ENCODE measurements at places on chromosomes 5 and 9.

DNA sequence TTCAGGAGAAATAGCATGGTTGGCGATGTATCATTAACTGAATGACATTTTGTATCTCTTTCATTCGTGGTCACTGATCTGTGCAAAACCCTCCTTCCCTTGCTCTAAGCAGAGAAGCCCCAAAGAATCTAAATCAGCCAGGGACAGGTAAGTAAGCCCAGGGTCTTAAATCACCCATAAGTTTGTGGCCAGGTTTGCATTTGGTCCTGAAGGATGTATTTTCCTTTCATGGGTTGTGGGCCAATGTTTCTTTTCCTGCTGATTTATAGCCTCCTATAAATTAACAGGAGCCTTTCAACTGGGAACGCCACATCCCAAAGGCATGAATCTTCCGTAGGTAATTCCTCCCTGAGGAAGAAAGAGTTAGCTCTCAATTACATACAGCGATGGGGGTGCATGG is 217.5 kb upstream of the TNC start:
- DNase-seq = no peak

DNA sequence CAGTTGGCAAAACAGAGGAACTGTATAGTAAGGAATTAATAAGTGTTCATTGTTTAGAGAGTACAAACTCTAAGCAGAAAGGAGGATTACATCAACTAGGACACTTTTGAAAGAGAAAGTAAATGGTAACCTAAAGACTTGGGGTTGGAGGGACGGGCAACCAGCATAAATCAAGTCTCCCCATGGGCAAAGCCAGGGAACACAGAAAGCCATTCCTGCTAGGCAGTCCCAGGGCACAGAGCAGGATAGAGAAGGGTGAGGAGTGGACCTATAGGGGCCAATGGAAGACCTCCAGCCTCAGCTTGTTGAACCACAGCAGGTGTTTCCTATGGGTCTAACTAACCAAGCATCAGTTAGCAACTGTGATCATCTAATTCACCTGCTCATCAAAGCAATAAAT is 9.2 kb upstream of the ERAP1 start:
- DNase-seq = no peak

GRCh38 chr9:3893519-3893918 is 367.7 kb upstream of the RFX3 start:
- DNase-seq = no peak

DNA sequence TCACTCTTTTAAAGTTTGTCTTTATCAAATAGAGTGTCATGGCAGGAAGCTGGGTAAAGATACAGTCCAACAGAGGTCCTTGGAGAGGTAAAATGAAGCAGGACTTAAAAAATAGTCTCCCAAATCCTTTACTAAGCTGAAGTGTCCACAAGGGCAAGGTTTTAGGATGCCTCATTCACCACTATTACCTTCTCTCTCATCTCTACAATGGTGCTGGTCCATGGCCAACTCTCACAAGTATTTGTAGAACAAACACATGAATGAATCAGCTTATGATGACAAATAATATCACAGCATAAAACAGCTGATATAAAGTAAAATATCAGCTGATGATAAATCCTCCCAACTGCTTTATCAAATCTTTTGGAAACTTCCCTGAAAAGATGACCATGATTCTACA is 162.3 kb upstream of the ZNF462 start:
- no peak for DNase-seq

DNA sequence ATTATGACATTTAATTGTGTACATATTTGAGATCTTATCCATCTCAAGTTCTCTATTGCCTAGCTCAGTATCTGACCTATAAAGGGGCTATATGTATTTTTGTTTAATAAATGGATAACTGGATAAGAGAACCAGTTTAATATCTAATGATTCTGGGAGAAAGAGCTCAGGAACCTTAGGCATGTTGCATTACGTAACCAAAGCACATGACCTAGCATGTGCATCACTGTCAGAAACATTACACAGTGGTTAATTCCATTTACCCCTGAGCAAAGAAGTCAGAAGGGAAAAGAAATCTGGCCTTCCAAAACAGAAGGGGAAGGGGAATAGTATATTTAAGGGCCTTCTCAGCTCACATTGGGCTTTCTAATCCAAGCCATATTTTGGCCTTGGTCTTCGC is 12.3 kb downstream of the PAPPA start:
- DNase-seq = no peak

GRCh38 chr9:123102375-123103113 is 69.1 kb downstream of the GPR21 start:
- DNase-seq = no peak

DNA sequence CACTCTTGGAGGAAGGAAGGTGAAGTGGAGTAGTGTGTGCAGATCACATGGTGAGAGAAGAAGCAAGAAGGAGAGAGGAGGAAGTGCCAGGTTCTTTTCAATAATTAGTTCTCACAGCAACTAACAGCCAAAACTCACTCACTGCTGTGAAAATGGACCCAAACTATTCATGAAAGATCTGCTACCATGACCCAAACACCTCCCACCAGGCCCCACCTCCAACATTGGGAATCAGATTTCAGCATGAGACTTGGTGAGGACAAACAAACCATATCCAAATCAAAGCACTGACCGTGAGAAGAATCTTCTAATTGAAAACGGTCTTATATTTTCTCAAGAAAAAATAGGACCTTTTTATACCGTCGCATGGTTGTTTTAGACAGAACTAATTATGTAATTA is 468.7 kb upstream of the TYRP1 start:
- DNase-seq = no peak

DNA sequence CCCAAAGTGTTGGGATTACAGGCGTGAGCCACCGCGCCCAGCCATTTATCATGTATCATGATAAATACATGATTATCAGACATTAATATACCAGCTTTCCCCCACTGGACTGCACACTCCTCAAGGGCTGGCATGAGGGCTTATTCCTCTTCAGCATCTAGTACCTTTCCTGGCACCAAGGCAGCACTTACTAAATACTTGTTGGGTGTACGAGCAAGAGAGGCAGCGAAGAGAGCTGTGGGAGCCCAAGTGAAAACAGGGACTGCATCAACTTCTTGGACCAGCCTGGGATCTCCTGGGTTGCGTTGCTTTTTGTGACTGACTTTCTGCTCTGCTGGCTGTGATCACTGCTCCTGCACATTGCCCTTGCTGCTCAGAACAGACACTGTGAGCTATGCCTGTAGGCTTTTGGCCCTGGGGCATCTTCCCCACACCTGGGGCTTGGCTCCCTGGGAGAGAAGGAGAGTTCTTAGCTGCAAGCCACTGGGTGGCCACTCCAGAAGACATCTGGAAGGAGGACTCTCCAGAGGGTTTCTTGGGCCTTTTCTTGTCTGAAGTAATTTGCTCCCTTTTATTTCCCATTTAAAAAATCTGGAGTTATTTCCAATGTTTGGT is 224.3 kb downstream of the NR3C1 start:
- DNase-seq = no peak

DNA sequence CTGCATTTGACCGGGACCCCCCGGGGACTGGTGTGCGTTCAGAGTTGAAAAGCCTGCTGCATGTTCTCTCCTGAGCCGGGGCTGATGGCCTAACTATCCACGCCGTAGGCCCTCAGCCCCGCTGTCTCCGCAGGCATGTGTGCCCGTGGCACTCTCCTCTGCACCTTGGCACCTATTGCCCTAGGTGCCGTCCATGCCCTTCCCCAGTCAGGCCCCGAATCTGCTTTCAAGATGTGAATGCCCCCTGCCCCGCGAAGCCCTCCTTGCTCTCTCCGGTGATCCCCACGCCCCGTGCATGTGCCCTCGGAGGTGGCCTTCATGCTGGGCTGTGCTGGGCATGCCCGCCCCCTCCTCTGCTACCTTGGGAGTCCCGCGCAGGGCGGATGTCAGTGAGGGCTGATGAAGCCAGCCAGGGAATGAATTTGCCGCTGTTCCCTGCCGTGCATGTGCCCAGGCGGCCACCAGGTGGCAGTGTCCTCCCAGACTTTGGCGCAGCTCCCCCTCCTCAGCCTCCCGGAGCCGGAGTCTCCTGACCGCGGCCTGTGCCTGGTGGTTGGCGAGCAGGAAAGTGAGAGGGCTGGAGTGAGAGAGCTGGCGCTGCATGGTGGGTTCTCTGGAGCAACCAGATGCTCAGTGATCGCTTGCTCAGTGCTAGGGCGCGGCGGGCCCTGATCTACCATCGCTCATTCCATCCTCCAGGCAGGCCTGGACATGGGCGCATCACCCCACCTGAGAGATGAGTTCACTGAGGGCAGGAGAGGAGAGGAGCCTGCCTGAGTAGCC is 112.9 kb upstream of the LMX1B start:
- peak; percentile 36 for DNase-seq

DNA sequence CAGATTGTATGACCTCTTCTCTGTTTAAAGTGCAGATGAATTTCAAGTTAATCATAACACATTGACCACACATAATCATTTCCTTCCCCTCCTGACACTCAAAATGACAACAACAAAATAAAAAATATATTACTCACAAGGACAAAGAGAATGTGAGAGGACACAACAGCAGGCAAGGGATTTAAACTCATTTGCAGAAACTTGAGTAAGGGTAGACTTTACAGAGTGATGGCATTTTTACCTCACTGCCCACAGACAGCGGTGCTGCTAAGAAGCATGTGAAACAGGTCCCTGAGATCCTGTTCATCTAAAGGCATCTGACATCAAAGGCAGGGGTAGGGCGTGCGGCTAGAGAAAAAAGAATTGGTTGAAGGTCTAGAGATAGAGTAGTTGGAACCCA is 99.0 kb downstream of the TRIM36 start:
- no peak for DNase-seq

DNA sequence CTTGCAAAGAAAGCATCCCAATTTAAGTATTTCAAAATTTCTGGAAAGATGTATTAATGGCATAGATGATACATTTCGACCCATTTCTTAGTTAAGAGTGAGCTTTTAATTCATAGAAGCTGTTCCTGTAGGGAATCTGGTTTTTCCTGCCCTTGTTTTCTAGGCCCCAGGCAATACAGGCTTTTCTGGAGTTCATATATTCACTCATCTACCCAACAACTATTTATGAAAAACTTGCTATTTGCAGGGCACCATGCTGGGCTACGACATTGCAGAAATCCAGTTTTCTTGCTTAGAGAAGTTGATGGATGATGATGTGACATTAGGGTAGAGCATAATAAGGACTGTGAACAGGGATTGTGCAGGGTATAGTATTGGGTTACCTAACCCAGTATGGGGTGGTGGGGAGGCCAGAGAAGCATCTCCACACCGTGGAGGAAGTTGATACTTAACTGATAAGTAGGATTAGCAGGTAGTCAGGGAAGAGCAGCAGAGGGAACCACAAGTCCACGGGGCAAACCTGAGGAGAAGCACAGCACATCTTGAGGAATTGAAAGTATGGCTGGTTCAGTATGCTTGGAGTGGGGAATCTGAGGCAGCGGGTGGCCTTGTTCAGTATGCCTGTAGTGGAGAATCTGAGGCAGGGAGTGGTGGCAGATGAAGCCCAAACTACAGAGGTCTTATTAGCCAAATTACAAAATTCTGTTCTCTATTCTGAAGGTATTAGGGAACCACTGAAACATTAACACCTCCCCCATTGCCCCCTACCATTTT is 247.5 kb downstream of the ARRDC3 start:
- DNase-seq = no peak

- no peak for DNase-seq
These were observed 105.8 kb upstream of the SPATA31D4 start for GRCh38 chr9:81822301-81822865.

DNA sequence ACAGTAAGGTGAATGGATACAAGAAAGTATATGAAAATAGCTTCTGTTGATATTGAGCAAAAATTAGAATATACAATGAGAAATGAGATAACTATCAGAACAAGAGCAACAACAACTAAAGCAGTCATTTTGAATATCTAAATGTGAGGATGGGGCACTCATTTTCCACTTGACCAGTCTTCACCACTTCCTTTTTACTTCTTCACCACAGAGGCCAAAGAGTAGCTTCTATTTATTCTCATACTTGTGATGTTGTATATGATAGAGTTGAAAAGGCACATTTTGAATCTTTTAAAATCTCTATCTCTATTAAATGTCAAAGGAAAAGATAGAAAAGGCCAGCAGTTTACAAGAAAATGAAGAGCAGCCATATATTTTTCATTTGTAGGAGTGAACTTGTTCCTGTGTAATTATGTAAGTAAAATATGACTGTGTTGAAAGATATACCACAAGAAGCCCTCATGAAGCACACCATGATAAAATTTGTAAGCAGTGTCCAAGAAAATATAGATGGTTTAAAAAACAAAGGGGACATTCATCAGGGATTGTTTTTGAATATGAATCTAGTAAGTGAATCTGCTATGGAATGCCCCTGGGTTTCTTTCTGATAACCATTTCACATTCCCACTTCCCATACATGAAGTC is 39.2 kb downstream of the ADAMTS19 start:
- no peak for DNase-seq

Measured in central memory CD8-positive, alpha-beta T cell (primary cell).